Right forelimb (tissue), 1 donor: ENCODE measurements at places on chromosomes 11 and 22.

GRCh38 chr22:30416403-30416802 is 9.2 kb upstream of the MTFP1 start:
- no peak for DNase-seq

DNA sequence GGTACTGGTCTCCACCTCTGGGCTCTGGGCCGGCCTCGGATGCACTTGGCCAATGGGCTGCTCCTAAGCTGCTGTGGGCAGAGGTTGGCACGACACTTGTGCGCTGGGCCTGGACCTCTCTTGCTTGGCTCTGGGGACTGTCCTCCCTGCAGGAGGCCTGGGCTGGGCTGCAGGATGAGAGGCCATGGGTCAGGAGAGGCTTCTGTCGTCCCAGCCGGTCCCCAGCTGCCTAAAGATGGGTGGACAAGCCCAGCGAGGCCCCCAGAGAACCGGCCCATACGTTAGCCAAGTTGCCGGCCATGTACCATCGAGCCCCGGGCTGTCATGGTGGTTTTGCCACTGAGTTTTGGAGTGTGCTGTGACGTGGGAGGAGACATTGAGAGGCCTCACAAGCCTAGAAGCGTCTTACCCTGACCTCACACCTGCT is 1.6 kb upstream of the CCDC188 start:
- no peak for DNase-seq

DNA sequence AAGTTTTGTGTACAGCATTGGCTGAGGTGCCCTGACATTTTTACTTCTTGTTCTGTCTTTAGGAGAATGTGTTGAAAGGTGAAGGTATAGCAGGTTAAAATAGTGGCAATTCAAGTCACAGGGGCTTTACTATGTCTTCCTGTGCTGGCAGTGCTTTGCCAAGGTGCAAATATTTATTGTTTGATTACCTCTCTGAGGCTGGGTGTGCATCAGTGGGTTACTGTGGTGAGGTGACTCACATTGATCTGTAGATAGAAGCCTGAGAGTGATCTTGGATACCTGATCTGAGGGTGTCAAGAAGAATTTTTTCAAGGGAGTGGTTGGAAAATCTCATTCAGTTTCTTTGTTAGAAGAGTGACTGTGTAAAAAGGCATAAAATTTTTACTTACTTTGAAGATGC is 90.0 kb downstream of the ARHGAP42 start:
- no peak for DNase-seq

DNA sequence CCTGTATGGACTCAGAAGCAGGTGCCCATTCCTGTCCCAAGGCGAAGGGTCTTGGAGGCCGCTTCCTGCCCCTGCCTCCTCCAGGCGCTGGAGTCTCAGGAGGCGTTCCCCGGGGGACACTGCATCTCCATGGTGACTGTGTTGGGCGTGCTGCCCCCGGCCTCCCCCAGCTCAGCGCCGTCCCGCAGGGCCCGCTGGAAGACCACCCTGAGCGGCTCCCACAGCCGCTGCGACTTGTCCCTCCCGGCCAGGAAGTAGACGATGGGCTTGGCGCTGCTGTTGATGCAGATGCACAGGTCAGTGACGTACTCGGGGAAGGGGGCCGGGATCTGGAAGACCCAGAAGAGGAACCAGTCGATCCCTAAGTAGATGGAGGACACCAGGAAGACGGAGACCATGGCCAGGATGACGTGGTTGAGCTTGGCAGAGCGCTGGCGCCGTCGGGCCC is 7.8 kb downstream of the MRGPRF start:
- no peak for DNase-seq

- no peak for DNase-seq
These were observed 289.1 kb downstream of the TBC1D22A start for GRCh38 chr22:47051441-47052071.

- no peak for DNase-seq
These were observed 1.4 kb downstream of the CHKB start for GRCh38 chr22:50581031-50581949.

- DNase-seq: no peak
These were observed 49.8 kb downstream of the CLMP start for GRCh38 chr11:123145220-123145619.

- DNase-seq: no peak
These were observed 2.8 kb downstream of the NRGN start for GRCh38 chr11:124742555-124742954.

GRCh38 chr11:64802370-64803157 is 450 bp downstream of the MAP4K2 start:
- DNase-seq: peak; percentile 42

DNA sequence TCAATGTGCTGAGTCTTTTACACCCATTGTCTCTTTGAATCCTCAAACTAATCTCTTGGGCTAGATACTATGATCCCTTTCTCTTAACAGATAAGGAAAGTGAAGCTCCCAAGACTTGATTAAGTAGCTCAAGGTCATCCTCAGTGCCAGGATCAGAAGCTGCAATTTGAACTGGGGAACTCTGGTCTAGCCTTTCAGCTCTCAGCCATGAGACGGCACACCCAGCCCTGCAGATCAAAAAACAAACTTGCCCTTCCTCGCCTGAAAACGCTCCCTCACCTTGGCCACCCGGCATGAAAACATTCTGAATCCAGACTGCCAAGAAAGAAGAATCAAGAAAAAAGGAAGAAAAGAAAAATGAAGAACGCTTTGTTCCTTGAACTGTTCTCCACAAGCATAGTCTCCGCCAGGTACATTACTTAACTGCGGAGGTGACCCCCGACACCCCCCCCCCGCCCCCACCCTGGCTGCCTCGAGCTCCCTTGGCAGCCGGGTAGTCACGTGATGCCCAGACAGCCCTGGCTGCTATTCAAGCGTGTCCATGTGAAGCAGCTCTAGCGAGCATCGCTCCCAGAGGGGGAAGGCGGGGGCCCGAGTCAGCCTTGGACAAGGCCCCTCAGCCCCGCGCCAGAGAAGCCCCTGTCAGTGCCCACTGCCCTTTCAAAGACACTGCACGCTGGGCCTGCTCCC is 451.2 kb downstream of the MIAT start:
- peak; percentile 65 for DNase-seq

DNA sequence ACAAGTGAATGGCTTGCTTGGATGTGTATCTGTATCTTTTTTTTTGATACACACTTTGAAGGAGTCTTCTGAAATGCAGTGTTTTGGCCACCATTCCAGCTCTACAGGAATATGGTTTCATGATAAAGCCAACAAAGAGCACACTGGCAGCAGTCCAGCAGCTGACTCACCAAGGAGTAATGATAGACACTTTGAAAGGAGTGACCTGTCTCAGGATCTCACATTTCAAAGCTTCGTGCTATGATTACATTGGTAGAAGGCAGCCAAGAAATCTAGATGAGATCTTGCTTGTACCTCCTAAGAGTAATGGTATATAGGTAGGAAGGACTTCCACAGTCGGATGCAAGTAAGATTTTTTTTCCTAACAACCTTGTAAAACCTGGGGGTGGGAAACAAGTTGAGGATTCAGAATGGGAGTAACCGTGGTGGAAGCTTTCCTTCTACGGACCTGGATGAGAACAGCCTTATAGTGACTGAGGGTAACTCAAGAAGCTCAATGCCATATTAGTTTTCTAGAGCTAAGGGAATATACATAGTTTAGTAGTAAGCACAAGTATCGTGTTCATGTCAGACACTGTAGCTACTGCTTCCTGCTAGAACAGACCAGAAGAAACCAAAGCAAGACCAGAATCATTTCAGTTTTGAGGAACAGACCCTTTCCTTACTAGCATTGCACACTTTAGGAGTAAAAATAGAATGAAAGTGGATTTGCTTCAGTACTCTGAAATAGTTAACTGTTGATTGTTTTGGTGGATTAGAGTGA is 25.0 kb downstream of the MTMR3 start:
- no peak for DNase-seq

DNA sequence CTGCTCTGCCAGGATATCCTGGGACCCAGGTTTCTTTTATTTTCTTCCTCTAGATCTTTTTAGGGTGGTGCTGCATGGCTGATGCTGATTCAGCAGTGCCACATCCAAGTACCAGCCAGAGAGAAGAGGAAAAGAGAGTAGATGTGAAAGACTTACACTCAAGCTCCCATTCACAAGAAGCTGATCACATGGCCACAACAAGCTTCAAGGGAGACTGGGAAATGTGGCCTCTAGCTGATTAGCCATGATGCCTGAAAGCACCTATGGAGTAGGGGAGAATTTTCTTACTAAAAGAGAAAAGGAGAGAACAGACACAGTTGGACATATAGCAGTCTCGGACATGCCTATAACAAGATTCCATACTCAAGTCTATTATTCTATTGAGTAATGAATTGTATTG is 34.4 kb upstream of the FJX1 start:
- DNase-seq: no peak

DNA sequence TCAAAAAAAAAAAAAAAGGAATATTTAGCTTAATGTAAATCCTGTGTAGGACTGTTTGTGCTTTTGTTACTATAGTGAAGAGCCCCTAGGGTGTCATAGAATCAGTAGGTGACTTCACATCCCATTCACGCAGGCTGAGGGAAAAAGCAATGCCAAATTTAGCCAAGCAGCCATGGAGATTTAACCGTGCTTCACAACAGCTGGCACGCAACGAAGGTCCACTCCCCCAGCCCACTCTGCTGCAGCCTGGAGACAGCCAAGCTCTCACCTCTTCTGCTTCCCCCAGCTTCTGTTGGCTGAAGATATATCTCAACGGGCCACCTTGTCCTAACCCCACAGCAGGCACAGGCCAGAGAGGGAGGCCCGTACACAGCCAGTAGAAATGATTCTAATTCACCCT is 78.8 kb upstream of the BID start:
- peak; percentile 77 for DNase-seq

DNA sequence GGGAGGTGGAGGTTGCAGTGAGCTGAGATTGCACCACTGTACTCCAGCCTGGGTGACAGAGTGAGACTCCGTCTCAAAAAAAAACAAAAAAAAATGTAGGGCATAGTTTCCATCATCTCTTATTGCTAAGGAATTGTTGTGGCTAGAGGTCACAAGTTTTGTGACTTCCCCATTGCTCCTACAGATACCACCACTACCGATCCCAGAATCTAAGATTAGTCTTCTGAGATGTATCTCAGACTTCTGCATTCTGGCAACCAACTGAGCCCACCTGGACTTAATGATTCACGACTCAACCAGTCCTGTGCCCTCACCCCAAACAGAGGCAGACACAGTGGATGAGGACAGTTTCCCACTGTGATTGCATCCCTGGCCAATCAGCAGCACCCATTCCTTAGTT is 148.9 kb downstream of the NECTIN1 start:
- no peak for DNase-seq

DNA sequence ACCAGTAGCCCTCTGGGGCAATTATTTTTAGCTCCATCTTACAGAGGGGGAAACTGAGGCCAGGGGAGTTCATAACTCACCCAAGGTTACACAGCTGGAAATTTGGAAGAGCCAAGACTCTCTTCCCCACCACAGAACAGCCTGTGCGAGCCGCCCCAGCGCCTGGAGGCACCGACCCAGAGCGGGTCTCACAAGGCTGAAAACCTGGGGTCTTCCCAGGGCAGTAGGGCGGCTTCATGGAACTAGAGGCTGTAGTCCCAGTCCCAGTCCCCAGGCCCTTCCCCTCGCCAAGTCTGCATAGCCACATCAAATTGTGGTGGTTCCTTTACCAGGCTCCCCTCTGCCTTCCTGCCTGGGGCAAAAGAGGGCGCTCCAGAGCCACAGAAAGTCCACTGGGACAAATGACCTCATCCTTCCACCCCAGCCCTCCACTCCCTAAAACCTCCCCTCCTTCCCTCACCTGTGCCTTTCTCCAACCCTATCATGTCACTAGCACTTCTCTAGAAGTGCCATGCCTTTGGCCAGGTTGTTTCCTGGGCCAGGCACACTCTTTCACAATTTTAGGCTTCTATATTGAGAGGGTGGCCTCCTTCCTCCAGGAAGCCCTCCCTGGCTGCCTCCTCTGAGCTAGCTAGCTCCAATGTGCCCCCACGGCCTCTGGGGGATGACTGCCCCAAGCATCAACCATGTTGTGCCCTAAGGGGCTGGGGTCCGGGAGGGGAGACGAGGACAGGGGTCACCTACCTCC is 15.2 kb upstream of the CDC42EP1 start:
- DNase-seq: peak; percentile 72

- DNase-seq: no peak
These were observed 5.1 kb upstream of the PPFIA1 start for GRCh38 chr11:70265341-70265740.

- peak; percentile 45 for DNase-seq
These were observed 429 bp downstream of the PGGHG start for GRCh38 chr11:289398-289711.

- DNase-seq: no peak
These were observed 28.0 kb upstream of the CABP7 start for GRCh38 chr22:29691636-29692326.

- DNase-seq: no peak
These were observed 43.7 kb downstream of the CD82 start for GRCh38 chr11:44608991-44609782.

DNA sequence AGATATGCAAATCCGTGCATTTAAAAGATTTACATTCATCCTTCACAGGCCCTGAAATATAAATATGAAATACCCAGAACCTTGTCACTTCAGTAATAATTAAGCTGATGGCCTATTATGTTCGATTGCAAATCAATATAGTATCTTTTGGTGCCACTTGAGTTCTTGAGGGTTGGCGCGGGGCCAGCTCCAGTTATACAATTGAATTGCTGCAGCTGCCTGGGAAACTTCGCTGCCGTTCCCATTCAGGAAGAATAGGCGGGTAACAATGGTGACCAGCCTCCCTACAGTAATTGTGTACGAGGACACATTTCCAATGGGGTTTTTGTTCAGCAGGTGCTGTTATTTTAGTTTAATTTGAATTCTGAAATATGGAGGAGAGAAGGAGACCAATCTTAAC is 451.2 kb downstream of the INSC start:
- DNase-seq: no peak

GRCh38 chr11:83119216-83119615 is 37.7 kb upstream of the PCF11 start:
- no peak for DNase-seq

GRCh38 chr11:133239575-133239974 is 292.7 kb downstream of the OPCML start:
- DNase-seq: no peak

- DNase-seq: no peak
These were observed 32.1 kb upstream of the TENM4 start for GRCh38 chr11:79472819-79473529.
